NCI-H2227 treated with DMSO at 0.1 percent for 48 hours (cell line): ENCODE measurements at places on chromosomes 7 and 10.

DNA sequence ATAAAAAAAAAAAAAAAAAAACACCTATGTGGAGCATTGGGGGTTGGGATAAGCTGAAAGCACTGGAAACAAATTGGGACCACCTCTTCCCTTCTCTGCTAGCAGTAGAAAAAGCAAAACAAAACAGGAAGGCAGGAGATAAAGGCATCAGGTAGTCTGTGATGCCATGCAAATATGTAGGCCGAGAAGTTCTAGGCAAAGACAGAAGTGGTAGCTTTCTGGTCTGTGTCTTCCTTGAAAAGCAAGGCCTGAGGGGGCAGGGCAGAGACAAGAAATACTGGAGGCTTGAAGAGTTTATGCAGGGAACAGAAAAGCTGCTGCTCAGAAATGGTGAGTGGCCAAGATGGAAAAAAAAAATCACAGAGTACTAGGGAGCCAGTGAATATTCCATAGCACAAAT, 111.1 kb downstream of the ELMO1 start:
- DNase-seq: no peak

- DNase-seq: peak; percentile 77
Observed at GRCh38 chr7:81845744-81846241, 75.9 kb upstream of the HGF start.

GRCh38 chr10:112278871-112279270, 4.3 kb upstream of the TECTB start:
- no peak for DNase-seq

- peak; percentile 30 for DNase-seq
Observed at GRCh38 chr7:20235288-20235687, 18.1 kb upstream of the MACC1 start.

DNA sequence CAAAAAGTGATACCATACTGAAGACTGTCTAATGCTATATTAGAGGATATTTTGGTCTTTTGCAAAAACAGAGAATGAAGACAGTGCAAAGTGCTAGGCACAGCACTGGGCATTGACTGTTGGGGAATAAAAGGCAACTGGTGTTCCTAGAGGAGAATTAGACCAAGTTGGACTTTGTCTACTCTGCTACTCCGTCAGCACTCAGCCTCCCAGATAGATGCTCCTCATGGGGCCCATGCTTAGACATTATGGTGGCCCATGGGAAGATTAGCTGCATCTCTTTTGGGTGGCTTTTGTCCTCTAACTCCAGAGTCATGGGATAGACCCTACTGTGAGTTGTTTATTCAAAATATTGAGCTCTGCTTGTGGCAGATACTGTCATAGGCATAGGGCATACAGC, 113.5 kb downstream of the RBM20 start:
- no peak for DNase-seq
